ENCODE measurements at places on chromosomes 1 and 21. TPM values are rescaled to one million over a fixed set of nuclear protein-coding genes. Genes with fewer than 3 reads are reported as not detected.

GRCh38 chr1:244344001-244344400 is 107.7 kb downstream of the ADSS2 start:
- no peak for DNase-seq

DNA sequence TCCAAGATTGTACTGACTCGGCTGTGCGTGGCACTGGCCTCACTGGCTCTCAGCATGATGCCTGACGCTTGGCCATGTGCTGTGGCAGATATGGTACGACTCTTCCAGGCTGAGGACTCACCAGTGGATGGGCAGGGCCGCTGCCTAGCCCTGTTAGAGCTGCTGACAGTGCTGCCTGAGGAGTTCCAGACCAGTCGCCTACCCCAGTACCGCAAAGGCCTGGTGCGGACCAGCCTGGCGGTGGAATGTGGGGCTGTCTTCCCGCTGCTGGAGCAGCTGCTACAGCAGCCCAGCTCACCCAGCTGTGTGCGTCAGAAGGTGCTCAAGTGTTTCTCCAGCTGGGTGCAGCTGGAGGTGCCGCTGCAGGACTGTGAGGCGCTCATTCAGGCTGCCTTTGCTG is 2.9 kb downstream of the IPO13 start:
- no peak for DNase-seq

- no peak for DNase-seq
Observed at GRCh38 chr1:119101563-119101962, 38.9 kb downstream of the WARS2 start.

DNA sequence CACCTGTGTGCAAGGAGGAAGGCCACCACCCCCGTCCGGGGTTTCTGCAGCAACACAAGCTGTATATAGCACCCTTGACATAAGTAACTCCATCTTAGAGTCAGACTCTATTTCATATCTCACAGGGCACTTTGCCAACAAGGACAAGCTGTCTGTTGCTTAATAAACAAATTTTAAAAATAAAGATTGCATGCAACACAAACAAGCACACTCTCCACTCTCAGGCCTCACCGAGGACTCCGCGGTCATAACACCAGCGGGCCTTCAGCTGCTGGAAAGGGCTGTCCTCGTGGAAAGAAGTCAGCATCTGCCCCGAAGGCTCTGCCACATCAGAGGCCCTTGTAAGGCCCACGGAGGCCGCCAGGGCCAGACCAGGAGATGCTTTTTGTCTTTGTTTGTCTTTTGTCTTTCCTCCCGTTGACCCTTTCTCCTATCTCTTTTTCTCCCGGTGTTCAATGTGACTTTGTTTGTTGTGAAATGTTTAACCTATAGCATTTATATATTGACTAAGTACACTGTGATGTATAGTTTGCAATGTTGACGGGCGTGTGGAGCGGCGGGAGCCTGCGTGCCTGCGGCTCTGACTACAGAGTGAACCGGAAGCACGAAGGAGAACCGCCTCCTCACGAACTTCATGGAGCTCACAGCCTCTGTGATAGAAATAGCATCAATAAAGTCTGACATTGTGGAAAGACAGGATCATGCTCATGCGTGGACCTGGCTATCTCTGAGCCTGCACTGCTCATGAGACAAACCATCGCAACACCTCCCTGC is 24.1 kb downstream of the MEGF6 start:
- no peak for DNase-seq

GRCh38 chr1:91757763-91758460 is 128.0 kb downstream of the TGFBR3 start:
- DNase-seq = peak; percentile 18

AZIN2 gene
- 32.7 TPM for total RNA-seq
